ENCODE measurements at places on chromosomes 3 and 15. TPM values are rescaled to one million over a fixed set of nuclear protein-coding genes. Genes with fewer than 3 reads are reported as not detected.

BBS4 gene
- 22.2 TPM for total RNA-seq

RASA2 gene
- 80.9 TPM for total RNA-seq

SEMA3G gene
- 0.17 TPM for total RNA-seq

MME gene
- not detected for total RNA-seq

STXBP5L gene
- not detected for total RNA-seq

LCTL gene
- not detected for total RNA-seq

C2CD4A gene
- total RNA-seq: 0.11 TPM

DNA sequence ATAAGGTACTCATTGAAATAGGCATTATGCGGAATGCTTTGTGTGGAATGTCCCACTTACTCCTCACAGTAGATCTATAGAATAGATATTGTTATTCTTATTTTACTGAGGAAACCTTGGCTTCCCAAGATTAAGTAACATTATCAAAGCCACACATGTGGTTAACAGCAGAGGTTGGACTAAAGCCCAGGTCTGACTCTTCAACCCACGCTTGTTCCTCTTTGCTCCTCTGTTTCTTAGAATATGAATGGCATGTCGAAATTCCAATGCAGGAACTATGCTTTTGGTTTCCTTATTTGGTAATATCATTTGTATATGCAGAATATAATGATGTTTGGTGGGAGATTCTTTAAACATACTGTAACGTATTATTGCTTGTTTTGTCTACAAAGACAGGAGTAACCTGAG lies 818.8 kb upstream of the LMCD1 start:
- no peaks in the 10 kb centered on the region for H3K36me3 ChIP-seq
- no peak for DNase-seq
- no peak overlapping the region for H3K4me3 ChIP-seq
- no peaks in the 10 kb centered on the region for H3K27me3 ChIP-seq

GRCh38 chr15:79282371-79283251 lies at the start of gene ANKRD34C:
Gene ANKRD34C (plus strand): TSS chr15:79282722. CDS start chr15:79293285, 10,563 bp downstream.
- no peak within 1 kb of the TSS for H3K4me3 ChIP-seq
- peaks cover 24% of the 10 kb centered on the region for H3K27me3 ChIP-seq
- no peaks in the 10 kb centered on the region for H3K4me1 ChIP-seq
- H3K27ac ChIP-seq: no peak within 1 kb of the TSS
- no peaks in the 10 kb centered on the region for H3K36me3 ChIP-seq

- no peaks in the 10 kb centered on the region for H3K36me3 ChIP-seq
- no peak overlapping the region for H3K27ac ChIP-seq
- no peak for DNase-seq
- no peaks in the 10 kb centered on the region for H3K4me1 ChIP-seq
Measured at GRCh38 chr3:23035927-23036640, 167.0 kb upstream of the UBE2E2 start.

DNA sequence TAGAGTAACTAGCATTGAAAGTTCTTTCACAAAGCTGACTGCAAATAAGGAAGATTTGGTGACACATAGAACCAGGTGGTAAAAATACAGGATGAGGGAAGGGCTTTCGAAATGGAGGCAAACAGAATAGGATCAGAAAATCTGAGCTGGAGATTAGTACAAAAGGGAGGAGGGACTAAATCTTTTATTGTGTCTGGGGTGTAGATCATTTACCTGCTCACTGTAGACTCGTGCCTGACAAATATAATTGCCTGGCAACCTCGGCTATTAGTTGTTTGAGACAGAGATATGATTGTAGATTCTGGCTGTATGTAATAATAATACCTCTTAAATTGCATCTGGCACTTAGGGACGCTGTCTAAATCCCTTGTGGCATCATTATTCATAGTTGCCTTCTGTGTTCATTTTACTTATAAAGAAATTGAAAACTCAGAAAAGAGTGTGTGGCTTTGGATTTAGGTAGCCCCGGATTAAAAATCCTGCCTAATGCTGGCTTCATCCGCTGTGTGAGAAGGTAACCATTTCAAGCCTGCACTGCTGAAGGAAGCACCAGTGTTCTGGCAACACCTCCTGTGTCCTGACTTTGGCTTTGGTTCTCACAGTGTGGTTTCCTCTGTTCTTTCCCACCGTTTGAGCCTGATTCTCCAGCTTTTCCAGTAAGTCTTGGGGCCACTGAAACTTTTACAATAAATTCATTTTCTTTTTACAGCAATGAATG lies 25.0 kb upstream of the GPR160 start:
- no peak for DNase-seq
- no peak overlapping the region for H3K4me3 ChIP-seq
- no peaks in the 10 kb centered on the region for H3K27me3 ChIP-seq
- no peaks in the 10 kb centered on the region for H3K36me3 ChIP-seq

DNA sequence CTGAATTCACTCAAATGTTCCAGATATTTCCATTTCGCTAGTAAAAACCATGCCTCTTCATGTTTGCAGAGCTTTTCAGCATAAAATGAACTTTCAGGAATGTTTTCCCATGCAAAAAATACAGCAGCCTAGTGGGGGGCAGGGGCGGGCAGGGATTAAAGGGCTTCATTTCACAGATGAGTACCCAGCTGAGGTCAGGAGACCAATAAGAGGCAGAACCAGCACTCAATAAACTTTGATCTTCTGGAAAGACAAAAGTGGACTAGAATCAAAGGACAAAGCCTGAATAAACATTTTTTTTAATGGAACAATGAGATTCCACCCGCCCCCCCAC lies 8.0 kb downstream of the KLHL25 start:
- H3K27ac ChIP-seq: no peak overlapping the region
- no peak overlapping the region for H3K4me3 ChIP-seq
- H3K27me3 ChIP-seq: no peaks in the 10 kb centered on the region

DNA sequence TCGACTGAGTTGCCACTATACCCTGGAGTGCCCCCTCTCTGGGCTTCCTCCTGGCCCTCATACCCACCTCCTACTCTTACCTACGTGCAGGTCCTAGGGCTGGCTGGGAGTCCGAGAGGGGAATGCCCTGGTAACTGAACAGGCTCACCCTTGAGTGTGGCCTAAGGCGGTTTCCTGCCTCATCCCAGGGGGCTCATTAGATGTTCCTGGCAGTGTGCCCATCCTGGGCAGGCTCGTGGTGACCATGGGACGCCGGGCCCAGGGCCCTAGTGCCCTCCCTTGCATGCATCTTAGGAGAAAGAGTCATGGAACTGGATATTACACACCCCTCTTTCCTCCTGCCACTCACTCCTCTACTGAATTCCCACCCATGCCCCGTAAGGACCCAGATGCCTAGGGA lies 2.8 kb downstream of the SEMA4B start:
- peaks cover 24% of the 10 kb centered on the region for H3K4me1 ChIP-seq
- no peaks in the 10 kb centered on the region for H3K36me3 ChIP-seq
- no peak overlapping the region for H3K4me3 ChIP-seq
- H3K27ac ChIP-seq: no peak overlapping the region
- no peak for DNase-seq

GRCh38 chr3:123410149-123410515 lies 38.8 kb downstream of the ADCY5 start:
- no peaks in the 10 kb centered on the region for H3K4me1 ChIP-seq
- DNase-seq: no peak
- H3K27ac ChIP-seq: no peak overlapping the region
- no peaks in the 10 kb centered on the region for H3K27me3 ChIP-seq

DNA sequence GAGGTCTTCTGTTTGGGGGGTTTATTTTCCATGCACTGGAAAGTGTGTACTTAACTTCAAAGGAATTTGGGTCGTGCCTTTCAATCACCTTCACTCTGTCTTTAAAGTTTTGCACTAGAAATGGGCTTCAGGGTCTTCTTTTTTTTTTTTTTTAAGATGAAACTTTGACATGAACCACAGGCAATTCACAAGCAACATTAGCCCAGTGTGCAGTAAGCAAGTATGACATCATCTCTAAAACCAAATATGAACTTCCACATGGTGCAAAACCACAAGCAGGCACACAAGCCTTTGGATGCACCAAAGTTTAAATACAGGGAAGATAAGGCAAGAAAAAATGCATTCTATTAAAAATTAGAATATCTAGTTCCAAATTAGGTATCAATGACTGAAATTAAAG lies 381.9 kb downstream of the ERC2 start:
- H3K36me3 ChIP-seq: no peaks in the 10 kb centered on the region
- H3K27me3 ChIP-seq: no peaks in the 10 kb centered on the region
- no peak overlapping the region for H3K4me3 ChIP-seq
- DNase-seq: no peak

DNA sequence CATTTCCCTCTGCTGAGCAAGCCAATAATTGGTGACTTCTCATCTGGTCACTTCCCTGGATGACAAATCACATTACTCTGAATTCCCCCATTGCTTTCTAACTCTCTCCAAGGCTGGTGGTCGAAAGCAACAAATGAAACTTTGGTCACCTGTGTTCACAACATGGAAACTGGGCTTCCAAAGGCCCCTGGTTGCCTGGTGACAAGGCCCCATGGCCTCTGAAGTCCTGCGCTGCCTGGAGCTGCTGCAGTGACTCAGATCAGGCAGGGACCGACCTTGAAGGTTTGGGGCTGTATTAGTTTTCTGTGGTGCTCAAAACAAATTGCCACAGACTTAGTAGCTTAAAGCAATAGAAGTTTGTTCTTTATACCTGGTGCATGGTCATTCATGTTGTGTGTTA lies 345.3 kb downstream of the WDR72 start:
- H3K4me1 ChIP-seq: no peaks in the 10 kb centered on the region
- no peaks in the 10 kb centered on the region for H3K27me3 ChIP-seq
- no peaks in the 10 kb centered on the region for H3K36me3 ChIP-seq

DNA sequence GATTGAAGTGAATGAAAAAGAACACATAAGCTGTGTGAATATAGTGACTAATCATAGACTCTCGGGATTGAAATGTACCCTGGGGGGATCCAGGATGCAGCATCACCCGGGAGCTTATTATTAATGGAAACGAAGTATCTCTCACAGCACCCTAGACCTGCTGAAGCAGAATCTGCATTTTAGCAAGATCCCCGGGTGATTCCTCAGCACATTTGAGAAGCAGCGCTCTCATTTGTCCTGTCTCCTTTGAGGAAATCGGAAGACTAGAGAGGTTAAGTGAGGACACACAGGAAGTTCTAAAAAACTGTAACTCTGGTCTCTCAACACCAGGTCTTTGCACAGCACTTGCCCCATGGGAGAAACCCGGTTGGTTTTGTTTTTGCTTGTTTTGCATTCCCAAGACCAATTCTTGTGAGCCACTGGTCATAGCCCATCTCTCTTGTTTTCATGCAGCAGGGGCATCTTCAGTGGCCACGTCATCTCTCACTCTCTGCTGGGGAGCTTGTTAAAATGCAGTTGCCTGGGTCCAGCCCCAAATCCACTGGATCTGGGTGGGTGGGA lies 30.2 kb downstream of the ZNF710 start:
- H3K27me3 ChIP-seq: no peaks in the 10 kb centered on the region
- no peak overlapping the region for H3K4me3 ChIP-seq
- DNase-seq: no peak
- H3K27ac ChIP-seq: no peak overlapping the region
- peaks cover 52% of the 10 kb centered on the region for H3K4me1 ChIP-seq

DNA sequence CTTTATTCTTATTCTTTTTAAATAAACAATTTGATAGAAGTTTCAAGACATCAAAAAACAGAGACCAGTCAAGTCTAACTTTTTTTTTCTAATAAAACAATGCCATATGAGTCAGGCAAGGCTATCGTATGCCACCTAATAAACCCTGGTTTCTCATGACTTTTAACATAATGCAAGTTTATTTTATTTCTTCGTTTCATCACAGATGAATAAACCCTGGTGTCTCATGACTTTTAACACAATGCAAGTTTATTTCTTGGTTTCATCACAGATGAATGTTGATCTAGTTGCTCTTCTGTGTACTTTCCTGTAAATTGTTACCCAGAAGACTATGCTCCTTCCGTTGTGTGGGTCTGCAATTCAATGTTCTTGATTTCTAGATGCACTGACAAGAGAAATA lies 905.4 kb downstream of the ROBO2 start:
- DNase-seq: no peak
- H3K4me3 ChIP-seq: no peak overlapping the region
- no peaks in the 10 kb centered on the region for H3K36me3 ChIP-seq
- H3K4me1 ChIP-seq: no peaks in the 10 kb centered on the region
- no peaks in the 10 kb centered on the region for H3K27me3 ChIP-seq

- H3K4me1 ChIP-seq: no peaks in the 10 kb centered on the region
- H3K27ac ChIP-seq: no peak overlapping the region
- H3K36me3 ChIP-seq: no peaks in the 10 kb centered on the region
- DNase-seq: no peak
- H3K27me3 ChIP-seq: no peaks in the 10 kb centered on the region
Measured at GRCh38 chr3:76859596-76859995, 180.3 kb upstream of the ROBO2 start.

DNA sequence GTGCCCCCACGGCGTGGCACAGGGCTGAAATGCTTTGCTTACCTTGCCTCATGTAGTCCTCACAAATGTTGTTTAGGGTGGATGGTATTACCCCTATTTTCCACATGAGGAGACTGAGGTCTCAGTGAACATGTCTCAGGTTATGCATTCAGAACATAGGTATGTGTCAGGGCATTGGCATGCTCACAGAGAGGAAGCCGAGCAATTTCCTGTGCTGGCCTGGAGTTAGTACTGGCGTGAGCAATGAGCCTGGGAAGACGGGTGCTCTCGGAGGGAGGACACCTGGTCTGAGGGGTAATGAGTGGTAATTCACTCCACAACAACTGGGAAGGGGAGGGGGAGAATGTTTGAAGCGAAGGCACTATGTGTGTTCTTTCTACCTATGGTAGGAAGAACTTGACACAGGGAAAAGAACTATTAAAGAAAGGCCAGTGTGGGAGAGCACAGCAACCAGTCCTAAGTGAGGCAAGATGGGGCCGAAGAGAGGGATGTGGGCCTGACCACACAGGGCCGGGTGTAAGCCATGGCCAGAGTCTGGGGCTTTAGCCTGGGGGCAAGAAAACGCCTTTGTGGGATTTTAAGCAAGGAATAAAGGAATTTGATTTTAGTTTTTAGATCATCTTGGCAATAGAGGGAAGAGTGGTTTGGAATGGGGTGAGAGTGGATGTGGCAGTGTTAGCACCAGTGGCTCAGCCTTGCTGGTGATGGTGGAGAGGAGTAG lies 4.9 kb upstream of the FAM131A start:
- no peak overlapping the region for H3K4me3 ChIP-seq
- no peaks in the 10 kb centered on the region for H3K27me3 ChIP-seq
- DNase-seq: no peak
- H3K27ac ChIP-seq: no peak overlapping the region
- peaks cover 49% of the 10 kb centered on the region for H3K36me3 ChIP-seq
- H3K4me1 ChIP-seq: peaks cover 20% of the 10 kb centered on the region

GRCh38 chr3:52001443-52001974 lies 5.8 kb upstream of the RPL29 start:
- DNase-seq: peak; percentile 81
- no peaks in the 10 kb centered on the region for H3K27me3 ChIP-seq
- peaks cover 21% of the 10 kb centered on the region for H3K4me1 ChIP-seq
- no peaks in the 10 kb centered on the region for H3K36me3 ChIP-seq

All from CD4-positive, alpha-beta memory T cell (primary cell).